ENCODE measurements at places on chromosomes 11 and 22. TPM values are rescaled to one million over a fixed set of nuclear protein-coding genes. Genes with fewer than 3 reads are reported as not detected.

DNA sequence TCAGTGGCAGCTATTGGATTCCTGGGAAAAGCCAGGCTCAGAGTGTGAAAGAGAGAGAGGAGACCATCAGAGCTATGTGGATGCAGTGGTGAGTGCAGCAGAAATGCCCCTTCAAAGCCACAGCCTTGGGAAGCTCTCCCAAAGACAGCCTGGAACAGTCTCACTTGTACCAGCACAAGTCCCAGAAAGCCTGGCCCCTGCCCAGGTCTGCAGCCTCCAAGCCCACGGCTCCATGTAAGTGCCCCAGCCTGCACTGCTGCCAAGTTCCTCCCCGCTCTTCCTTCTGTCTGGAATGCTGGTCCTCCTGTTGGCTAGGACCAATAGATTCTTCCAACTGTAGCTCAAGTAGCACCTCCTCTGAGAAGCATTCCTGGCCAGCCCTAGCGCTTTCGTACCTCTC is 539.7 kb downstream of the MIAT start:
- DNase-seq = no peak

DNA sequence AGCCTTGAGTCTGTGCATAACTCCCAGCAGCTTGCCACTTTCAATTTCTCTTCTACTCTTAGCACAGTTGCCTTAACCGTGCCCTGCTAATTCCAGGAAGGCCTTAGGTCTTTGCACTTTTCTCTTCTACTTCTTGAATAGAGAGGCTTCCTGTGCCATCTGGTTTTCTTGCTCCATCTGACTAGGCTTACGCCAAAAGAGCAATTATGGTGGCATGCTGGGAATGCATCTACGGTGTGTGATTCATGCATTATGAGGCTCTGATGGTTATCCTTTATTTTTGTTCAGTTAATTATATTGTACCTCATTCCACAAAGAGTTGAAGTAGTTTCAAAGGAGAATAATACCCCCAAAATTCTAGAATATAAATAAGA is 29.4 kb downstream of the SIK2 start:
- DNase-seq = peak; percentile 91

Gene UVRAG
- 53.6 TPM for total RNA-seq

Gene UPB1
- not detected for total RNA-seq

Gene ZNF195
- 18.1 TPM for total RNA-seq

Gene OR4A16
- total RNA-seq = not detected

DNA sequence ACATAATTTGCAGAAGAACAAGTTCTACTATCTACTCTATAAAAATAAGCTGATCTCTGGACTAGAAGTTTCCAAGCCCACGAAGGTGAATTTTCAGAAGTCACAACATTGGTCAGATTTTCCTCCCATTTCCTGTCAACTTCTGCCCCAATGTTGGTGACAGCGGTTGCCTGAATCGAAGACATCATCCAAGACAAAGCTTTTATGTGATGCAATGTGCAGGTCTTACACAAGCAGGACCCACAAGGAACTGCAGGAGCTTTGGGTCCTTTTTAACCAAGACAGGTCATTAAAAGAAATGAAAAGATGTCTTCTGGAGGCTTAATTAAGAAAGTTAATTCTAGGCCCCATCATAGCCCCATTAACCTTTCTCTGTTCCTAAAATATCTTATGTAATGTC is 125.6 kb upstream of the BLID start:
- DNase-seq = no peak

- DNase-seq = no peak
These were observed 33.6 kb downstream of the SYN3 start for GRCh38 chr22:33024626-33025025.

GRCh38 chr22:47851586-47851985 is 1089.1 kb downstream of the TBC1D22A start:
- no peak for DNase-seq

Gene LTO1
- total RNA-seq = 35.2 TPM

- DNase-seq = no peak
These were observed 61.2 kb downstream of the TBC1D22A start for GRCh38 chr22:46823654-46824053.

Gene NTM
- 3.4 TPM for total RNA-seq

Gene CDHR5
- total RNA-seq = not detected

Gene PLEKHB1
- 1.1 TPM for total RNA-seq

Gene FOXRED2
- total RNA-seq = 28.1 TPM

Gene ALDH3B2
- not detected for total RNA-seq

- DNase-seq = no peak
These were observed 94.3 kb downstream of the GAB2 start for GRCh38 chr11:78323363-78323762.

DNA sequence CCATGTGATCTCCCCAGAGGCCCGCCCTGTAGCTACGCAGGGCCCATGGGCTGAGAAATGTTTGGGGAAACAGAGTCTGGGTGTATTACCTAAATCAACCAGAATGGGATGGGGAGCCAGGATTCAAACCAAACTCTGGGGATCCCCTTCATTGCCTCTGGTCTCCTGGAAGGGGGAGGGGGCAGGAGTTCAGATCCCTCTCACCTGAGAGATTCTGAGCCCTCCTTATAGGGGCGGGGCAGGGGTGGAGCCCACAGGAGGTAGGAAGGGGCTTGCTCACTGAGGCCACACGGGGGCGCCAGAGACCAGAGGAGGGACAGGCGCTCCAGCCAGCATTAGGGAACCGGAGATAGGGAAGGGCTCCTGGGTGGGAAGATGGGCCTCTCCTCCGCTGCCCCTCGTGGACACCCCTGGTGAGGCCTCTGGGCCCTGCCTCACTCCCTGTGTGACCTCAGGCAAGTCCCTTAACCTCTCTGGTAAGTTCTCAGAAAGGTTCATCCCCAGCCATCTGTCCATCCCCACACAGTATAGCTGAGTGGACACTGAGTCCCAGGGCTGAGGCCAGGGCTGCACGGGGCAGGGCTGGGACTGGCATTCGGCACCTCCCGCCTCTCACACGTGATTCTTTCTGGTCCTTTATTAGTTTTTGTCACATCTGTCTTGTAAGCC is 2.7 kb upstream of the CDC42BPG start:
- peak; percentile 86 for DNase-seq

DNA sequence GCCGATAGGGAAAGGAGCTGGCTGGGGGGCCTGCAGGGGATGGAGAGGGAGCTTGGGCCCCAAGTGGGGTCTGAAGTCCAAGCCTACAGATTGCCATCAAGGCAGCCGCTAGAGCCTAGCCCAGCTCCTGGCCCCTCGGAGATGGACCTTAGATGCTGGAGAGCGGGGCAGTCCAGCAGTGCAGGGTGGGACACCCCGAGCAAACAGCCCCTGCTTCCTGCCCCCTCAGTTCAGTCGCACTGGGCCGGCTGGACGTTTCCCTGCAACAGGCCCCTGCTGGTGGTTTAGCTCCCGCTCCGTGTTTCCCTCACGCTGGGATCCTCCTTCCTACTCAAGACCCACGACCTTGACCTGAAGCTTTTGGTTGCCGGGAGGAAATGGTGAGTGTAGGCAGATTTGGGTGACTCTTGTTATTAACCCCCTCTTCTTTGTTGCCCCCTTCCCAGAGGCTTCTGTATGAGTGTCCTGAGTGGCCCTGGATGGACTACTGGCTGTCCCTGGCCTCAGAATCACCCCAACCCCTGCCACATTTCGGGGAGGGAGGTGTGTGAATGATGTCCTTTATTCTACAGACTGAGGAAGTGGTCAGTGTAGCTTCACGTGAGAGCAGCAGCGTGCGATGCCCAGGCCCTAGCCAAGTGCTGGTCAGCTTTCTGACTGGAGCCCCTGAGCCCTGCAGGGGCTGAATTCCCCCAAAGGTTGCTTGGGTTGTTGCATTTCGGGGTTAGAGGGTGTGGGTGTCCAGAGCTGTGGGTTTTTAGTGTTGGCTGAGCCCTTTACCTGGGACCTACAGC is 2.7 kb downstream of the ST3GAL4 start:
- DNase-seq = no peak

Gene ANO9
- not detected for total RNA-seq

Gene OR10D3
- total RNA-seq = not detected

DNA sequence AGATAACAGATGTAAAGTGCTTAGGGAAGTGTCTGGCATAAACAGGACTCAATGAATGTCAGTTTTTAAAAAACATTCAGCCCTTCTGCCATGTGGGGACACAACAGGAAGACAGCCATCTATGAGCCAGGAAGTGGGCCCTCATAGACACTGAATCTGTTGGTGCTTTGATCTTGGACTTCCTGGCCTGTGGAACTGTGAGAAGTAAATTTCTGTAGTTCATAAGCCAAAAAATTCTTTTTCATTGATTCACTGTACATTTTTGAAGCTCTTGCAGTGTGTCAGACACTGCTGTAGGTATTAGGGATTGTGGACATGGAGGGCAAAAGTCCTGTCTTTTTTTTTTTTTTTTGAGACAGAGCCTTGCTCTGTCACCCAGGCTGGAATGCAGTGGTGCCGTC is 188.6 kb downstream of the HIPK3 start:
- DNase-seq = peak; percentile 47

- DNase-seq = peak; percentile 16
These were observed 41.4 kb upstream of the TTLL12 start for GRCh38 chr22:43228330-43228729.

Gene FAM83F
- total RNA-seq = not detected

DNA sequence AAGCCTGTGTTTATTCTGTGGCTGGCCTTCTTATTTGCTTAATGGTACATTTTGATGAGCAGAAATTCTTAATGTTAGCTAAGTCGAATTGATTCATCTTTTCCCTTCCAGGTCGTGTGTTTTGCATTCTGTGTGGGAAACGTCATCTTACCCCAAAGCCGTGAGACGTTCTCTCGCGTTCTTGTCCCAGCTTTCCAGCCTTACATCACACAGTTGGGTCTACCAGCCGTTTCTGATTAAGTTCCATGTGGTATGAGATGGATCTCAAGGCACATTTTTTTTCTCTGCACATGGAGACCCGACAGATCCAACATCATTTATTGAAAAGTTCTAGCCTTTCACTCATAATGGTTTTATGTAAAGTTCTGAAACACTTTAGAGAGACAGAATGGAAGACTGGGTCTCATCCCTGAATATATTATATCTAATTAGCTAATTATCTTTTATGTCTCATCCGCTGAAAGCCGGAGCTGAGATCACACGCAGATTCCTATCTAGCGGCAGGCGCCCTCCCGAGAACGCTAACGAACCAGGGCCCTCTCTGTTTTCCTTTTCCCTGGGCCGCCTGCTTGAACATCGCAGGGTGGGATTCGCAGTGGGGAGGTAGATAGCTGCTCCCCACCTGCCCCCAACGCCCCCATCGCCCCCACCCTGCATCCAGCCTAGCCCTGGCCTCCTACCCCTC is 1162.2 kb downstream of the BRD1 start:
- DNase-seq = no peak

GRCh38 chr11:65159012-65159411 is 11.0 kb upstream of the SPDYC start:
- no peak for DNase-seq

GRCh38 chr11:62804310-62805075 is 747 bp downstream of the NXF1 start:
- DNase-seq = peak; percentile 60

Gene KRTAP5-9
- total RNA-seq = not detected

DNA sequence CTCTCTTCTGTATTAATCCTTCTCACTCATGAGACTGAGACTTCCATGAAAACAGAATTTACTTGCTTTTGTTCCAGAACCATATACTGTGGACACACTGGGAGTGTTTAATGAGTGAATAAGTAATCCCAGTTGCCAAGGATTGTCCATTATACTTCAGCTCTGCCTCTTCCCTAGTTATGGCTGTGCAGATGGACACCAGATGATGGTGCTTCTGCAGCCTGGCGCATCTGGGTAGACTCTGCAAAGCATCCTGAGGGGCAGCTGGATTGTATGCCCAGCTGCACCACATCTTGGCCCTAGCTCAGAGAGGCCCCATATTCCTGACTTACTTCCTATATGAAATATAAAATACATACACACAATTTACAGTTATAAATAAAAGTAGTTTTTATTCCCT is 43.5 kb downstream of the DBX1 start:
- DNase-seq = no peak

- peak; percentile 23 for DNase-seq
These were observed 232.2 kb downstream of the GUCY1A2 start for GRCh38 chr11:106785913-106786650.

Gene UPK3A
- not detected for total RNA-seq

DNA sequence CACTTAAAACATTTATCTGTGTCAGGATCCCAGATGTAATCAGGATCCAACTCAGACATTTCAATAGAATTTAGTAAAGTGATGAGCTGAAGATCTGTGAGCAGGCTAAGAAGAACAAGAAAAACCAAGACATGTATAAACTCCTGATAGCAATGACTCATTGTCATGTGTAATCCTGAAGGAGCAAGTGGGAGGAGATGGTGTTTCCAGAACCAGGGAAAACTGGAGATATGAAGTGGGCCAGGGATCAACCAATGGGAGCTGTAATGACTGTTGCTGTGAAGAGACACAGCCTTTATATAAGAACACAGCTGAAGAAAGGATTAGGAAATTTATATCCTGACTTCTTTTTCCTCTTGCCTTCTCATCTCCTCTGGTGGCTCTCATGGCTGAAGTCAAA is 682.5 kb upstream of the ARHGAP42 start:
- no peak for DNase-seq

DNA sequence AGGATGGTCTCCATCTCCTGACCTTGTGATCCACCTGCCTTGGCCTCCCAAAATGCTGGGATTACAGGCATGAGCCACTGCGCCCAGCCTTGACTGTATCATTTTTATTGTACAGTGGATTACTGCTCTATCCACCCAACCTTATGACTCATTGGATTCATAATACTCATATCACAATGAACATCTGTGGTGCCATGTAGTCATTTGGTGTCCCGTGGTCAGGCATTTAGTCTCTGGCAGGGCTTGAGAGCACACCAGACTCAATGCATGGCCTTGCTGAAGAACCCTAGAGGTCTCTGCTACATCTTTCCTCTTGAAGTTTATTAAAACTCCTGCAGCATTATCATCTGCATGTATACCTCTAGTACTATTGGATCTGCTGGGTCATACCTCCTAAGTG is 98.0 kb upstream of the LDLRAD3 start:
- DNase-seq = no peak

DNA sequence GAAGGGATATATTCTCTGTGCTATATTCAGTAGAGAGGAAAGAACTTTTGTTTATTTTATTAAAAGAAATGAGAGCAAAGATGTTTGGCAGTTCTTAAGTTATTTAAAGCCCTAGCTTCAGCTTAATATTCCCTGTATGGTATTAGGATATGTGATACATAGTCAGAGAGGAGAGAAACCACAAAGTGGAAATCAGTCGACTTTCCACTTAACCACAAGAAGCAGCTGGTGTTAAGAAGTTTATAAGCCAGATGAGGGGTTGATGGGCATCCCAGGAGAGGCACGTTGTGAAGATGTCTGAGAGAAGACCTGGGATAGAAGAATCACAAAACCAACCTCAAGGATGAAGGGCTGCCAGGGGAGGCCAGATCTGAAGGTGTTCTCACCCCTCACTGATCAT is 23.3 kb upstream of the PHF21B start:
- no peak for DNase-seq

DNA sequence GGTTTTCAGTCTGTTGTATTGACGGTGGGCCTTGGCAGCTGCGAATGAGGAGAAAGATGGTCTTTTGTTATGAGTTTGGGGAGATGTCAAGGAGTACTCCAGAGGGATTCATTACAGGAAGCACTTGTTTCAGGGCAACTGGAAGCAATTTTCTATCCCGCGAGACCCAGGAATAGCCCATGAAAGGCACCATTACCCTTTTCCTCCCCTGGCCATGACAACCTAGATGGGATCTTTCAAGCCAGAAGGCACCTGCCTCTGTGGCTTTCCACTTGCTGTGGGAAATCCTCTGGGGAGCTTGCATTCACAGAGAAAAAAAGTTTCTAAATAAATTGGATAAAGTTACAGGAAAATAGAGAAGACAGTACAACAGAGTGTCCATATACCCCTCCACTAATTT is 2.7 kb downstream of the ZNF215 start:
- no peak for DNase-seq

All from fibroblast of the aortic adventitia (primary cell).